ENCODE measurements at places on chromosomes 4 and X.

GRCh38 chrX:150225266-150225665, 137.9 kb upstream of the MAMLD1 start:
- no peak for DNase-seq

- DNase-seq = no peak
Observed at GRCh38 chrX:154750301-154751202, at the start of gene GAB3. GAB3 (minus strand) TSS chrX:154751077; CDS start chrX:154751025, 52 bp downstream.

- no peak for DNase-seq
Observed at GRCh38 chrX:154120567-154120966, 23.1 kb upstream of the MECP2 start.

- no peak for DNase-seq
Observed at GRCh38 chrX:106608016-106608415, 3.8 kb upstream of the RADX start.

GRCh38 chr4:100805538-100805937, 287.7 kb upstream of the EMCN start:
- no peak for DNase-seq

DNA sequence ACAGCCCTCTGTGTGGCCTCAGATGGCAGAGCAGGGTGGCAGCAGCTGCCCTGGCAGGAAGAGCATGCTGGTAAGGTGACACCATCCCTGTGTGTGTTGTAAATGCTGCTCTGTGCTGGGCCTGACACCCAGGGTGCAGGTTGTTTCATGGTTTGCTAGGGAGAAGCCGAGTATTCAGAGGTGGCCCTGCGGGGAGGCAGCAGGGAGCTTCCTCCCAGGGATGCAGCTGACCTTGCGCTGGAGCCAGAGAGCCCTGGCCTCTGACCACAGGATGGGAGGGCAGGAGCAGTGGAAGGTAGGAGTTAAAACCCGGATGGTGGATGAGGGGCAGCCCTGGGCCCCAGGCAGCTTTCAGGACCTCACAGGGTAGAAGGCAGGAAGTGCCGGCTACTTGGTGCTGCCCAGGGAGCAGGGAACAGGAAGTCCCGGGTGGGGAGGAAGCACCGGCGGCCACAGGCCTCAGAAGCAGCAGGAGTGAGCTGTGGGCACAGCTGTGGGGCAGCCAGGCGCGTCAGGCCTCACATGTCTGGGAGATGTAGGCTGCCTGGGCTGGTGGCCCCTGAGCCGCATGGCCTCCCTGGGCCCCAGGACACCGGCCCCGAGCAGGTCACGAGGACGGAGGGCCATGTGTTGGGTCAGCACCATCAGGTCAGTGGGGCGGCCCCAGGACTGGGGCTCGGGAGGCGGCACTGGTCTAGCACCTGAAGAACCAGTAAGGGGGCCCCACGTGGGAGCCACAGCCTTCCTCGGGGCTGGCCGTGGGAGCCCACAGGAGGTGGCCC, 19.1 kb downstream of the SH3BP2 start:
- DNase-seq = no peak
